Smooth muscle cell of trachea (primary cell): ENCODE measurements at places on chromosomes 4 and X. TPM values are rescaled to one million over a fixed set of nuclear protein-coding genes. Genes with fewer than 3 reads are reported as not detected.

The CDKN2AIP gene
- total RNA-seq: 14.1 and 14.9 TPM in 2 replicates

The SH2D1A gene
- total RNA-seq: not detected in 2 replicates

The PSAPL1 gene
- total RNA-seq: not detected in 2 replicates

The WDR19 gene
- total RNA-seq: 34.4 and 42.6 TPM in 2 replicates

The GSX2 gene
- total RNA-seq: not detected in 2 replicates

The SPANXA2 gene
- not detected in 2 replicates for total RNA-seq

The SLC2A9 gene
- total RNA-seq: 0.73 and 2.8 TPM in 2 replicates

The NDNF gene
- total RNA-seq: 0.50 and 1.6 TPM in 2 replicates

The CXCL1 gene
- total RNA-seq: 3.1 and 16.4 TPM in 2 replicates

The PAGE2 gene
- total RNA-seq: not detected in 2 replicates

The RHOXF1 gene
- total RNA-seq: not detected in 2 replicates

The YIPF6 gene
- 25.6 and 27.2 TPM in 2 replicates for total RNA-seq

The NOX1 gene
- under 0.01 TPM in 1 of 2 replicates, not detected in the other for total RNA-seq

The COL4A5 gene
- 35.1 and 42.5 TPM in 2 replicates for total RNA-seq

The CLIC2 gene
- total RNA-seq: 29.4 and 29.8 TPM in 2 replicates

The TBC1D9 gene
- total RNA-seq: 31.9 and 33.4 TPM in 2 replicates

The HTN1 gene
- total RNA-seq: not detected in 2 replicates

The BEX5 gene
- total RNA-seq: not detected in 2 replicates

The ITIH6 gene
- not detected in 2 replicates for total RNA-seq

The PCSK1N gene
- total RNA-seq: 0.33 TPM in 1 of 2 replicates, not detected in the other

The FRAS1 gene
- under 0.01 and 0.15 TPM in 2 replicates for total RNA-seq

The SPANXC gene
- not detected in 2 replicates for total RNA-seq

The HSFX4 gene
- total RNA-seq: not detected in 2 replicates

The COX18 gene
- 25.6 and 31.9 TPM in 2 replicates for total RNA-seq

The ABLIM2 gene
- under 0.01 TPM in 1 of 2 replicates, not detected in the other for total RNA-seq

The AVPR2 gene
- total RNA-seq: not detected in 2 replicates

The UGT2B17 gene
- total RNA-seq: not detected in 2 replicates

The FAM47E gene
- total RNA-seq: under 0.01 and 1.3 TPM in 2 replicates

The USP17L13 gene
- not detected in 2 replicates for total RNA-seq

The ARHGAP10 gene
- total RNA-seq: 38.2 and 47.0 TPM in 2 replicates

The AFAP1 gene
- total RNA-seq: 27.8 and 36.1 TPM in 2 replicates

The SSX4B gene
- total RNA-seq: not detected in 2 replicates

The MAP3K15 gene
- under 0.01 TPM in 1 of 2 replicates, not detected in the other for total RNA-seq

The OCIAD2 gene
- total RNA-seq: 12.4 and 12.8 TPM in 2 replicates
